ENCODE measurements at places on chromosomes 11 and 22.

DNA sequence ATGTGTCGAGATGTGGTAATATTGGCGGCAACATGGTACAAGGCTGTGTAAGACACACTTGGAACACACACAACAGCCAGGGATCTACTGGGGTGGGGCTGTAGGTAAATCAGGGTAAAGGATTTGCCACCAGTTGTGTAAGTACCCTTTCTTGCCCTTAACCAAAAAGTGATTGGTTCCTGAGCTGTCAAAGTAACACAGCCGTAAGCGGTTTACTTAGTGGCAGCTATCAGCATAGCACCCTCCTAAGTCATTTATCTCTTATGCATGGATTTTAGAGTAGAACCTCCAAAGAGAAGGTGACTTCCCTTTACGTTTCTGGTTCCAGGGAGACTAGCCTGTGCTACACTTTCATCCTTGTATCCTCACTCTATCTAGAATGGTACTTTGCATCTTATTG, 57.2 kb downstream of the SPECC1L start:
- DNase-seq = no peak

GRCh38 chr11:25535467-25536272, 796.3 kb upstream of the ANO3 start:
- peak; percentile 20 for DNase-seq

DNA sequence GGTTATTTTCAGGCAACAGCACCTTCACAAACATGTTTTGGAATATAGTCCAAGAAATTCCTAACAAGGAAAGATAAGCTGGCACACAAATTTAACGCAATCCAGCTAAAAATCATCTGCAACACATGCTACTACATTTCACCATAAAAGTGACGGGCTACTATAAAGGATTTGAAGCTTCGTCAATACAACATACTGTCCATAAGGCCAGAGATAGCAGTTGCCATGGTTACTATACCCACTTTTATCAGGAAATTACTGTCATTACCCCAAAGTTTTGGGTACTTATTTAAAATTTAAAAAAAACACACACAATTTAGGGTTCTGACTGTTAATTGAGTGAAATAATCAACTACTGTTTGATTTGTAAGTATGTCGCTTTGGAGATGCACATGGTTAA, 6.9 kb downstream of the PHF21A start:
- no peak for DNase-seq

DNA sequence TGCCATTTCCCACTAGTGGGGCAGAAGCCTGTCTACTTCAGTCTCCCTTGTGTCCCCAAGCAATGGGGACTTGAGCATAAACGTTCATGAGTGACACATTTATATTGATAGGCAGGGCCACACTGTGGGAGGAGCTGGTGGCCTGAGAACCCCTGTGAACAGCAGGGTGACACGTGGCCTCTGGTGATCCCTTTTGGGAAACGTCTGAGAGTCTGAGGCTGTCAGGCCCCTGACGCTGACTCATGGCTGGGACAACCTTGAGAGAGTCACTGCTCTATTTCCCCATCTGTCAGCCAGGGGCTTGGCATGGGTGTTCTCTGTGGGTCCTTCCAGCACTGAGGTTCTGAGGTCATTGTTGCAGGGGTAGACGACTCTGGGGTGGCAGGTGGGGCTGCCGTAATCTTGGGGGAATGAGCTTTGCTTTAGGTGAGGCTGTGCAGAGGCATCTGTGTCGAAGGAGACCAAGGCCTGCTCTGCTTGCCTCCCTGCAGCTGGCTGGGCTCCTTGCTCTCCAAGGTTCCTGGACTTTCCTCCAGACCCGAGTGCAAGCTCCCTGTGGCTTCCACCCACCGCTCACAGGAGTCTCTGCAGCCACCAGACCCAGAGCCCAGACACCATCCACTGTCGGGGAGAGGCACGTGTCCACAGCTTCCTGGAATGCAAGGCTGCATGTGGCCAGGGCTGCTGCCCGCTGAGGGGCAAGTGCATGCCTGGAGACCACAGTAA, 54.7 kb downstream of the SMIM38 start:
- DNase-seq = no peak

DNA sequence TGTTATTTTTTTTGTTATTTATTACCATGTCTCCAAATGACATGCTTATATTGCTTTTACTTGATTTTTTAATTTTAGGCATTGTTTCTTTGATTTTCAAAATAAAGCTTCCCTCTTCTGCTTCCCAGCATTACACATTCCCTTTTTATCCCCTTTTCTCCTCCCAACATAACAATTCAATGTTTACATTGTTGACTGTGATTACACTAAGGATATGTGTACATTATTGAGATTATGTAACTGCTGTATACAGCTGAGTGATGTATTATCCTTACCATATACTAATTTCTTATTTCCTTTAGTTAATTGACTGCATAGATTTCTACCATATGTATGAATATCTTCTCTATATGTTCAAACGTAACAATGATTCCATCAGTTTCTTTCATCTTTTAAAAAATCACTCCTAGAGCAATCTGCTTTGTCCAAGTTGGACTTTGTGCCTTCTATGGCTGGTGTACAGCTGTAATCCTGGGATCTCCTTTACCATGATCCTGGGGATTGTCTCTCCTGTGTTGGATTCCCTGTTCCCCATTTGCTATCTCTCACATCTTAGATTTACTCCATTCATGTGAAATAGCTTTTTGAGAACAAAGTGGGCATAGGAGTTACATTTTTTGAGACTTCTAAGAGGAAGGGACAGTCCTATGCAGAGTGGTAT, 21.6 kb downstream of the AASDHPPT start:
- DNase-seq = no peak

DNA sequence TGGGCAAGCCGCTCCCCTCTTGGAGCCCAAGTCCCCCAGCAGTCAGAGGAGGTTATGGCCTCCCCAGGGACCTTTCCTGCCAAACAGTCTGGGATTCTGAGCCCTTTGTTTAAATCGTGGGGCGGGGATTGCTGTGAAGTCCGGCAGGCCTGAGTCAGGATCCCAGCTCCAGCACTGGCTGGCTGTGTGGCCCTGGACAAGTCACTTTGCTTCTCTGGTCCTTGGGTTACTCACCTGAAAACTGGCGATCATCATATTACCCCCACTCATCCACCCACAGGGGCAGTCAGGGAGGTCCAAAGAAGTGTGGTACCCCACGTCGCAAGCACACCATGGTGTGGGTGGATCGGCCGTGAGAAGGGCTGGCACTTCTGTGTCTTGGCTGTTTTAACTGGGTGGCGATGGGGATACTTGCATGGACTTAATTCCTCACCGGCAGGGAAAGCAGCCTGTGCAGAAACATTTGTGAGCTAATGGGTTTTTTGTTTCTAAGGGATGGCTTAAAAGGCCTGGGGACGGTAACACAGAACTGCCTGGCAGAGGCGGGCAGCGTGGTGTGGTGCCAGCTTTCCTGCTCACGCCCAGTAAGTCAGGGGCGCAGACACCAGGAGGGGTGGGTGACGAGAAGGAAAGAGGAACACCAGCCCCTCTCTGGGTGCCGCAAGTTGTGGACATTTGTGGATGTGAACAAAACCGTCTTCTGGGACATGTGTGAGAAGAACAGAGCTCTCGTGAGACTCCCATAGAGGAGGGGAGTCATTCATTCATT, 31.6 kb upstream of the PRR5 start:
- DNase-seq = no peak

GRCh38 chr11:103807806-103808205, 228.6 kb upstream of the DDI1 start:
- no peak for DNase-seq

- DNase-seq = no peak
Observed at GRCh38 chr11:40421208-40421981, 1038.1 kb downstream of the LRRC4C start.

- DNase-seq = no peak
Observed at GRCh38 chr11:112627588-112628045, 333.6 kb upstream of the NCAM1 start.

DNA sequence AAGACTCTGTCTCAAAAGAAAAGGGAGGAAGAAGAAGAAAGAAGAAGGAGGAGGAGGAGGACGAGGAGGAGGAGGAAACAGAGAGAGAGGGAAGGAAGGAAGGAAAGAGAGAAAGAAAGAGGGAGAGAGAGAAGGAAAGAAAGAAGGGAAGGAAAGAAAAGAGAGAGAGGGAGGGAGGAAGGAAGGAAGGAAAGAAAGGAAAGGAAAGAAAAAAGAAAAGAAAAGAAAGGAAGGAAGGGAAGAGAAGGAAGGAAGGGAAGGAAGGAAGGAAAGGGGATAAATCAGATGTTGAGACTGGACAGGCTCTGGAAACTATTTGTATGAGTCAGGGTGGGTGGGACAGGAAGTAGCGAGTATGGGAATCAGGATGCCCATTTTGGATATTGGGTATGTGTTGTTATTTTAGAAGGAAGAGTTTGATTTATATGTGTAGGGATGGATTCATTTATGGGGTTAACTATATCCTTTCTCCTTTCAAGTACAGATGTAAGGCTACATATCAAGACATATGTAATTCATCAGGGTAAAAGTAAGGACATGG, 6.0 kb upstream of the RPL3 start:
- DNase-seq = no peak

DNA sequence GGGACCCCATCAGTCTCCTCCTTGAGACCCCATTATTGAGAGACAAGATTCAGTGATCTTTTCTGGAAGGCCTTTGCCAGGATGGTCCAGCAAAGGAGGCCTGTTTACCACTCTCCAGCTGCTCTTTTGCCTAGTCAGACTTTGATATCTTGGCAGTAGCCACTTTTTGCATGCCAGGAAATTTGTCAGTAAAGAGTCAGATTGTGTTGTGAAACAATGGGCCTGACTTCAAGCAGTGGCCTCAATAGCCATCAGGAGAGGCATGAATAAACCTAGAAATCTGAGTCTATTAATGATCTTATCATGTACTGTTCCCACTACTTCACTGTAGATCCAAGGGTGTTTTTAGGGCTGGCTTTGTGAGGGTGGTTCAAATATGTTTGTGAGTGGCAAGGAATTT, 479.4 kb downstream of the JRKL start:
- DNase-seq = no peak

- no peak for DNase-seq
Observed at GRCh38 chr11:122984186-122985011, 2.8 kb upstream of the BSX start.

DNA sequence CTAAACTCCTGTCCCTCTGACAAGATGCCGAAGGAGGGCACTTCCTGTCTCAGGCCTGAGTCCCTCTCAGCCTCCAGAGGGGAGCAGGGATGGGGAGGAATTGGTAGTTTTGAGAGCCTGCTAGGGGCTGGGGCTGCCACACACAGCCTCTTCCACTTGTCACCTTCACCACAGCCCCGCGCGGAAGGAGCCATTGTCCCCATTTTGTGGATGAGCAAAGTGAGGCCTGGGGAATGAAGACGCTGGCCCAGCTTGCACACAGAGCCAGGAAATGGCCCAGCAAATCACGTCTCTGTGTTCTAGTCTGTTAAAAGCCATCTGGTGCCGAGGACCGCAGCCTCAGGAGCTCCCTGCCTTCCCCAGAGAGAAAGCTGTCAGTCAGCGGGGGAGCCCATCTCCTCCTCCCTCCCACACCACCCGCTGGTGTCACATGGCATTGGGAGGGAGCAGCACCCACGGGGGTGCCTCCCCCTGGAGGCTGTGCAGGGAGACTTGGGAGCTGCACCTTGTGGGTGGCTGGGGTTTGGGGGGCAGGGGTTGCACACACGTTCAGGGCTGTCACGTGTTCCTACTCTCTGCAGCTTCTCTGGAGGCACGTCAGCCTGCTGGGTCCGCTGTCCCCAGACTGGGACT, 34.6 kb downstream of the RASD2 start:
- no peak for DNase-seq

DNA sequence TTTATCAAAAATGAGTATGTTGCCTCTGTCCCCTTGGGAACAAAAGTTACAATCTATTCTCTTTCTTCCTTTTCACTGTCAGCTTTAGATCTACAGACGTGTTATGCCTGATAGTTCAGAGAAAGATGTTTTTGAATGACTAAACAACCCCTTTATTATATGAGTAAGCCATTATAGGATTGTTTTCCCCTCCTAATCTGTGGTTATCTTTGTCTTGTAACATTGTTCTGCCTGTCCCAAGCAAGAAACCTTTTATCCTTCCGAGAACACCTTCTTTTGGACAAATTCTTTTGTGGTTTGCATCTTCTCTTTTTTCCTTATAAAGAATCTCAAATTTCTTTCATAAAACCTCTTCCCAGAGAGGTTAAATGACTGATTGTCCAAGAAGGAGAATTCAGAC, 208.4 kb downstream of the DDX10 start:
- DNase-seq = no peak

- DNase-seq = peak; percentile 91
Observed at GRCh38 chr11:85685820-85686459, at the start of gene CCDC89. CCDC89 (minus strand) TSS chr11:85686195; CDS start chr11:85686130, 65 bp downstream.

DNA sequence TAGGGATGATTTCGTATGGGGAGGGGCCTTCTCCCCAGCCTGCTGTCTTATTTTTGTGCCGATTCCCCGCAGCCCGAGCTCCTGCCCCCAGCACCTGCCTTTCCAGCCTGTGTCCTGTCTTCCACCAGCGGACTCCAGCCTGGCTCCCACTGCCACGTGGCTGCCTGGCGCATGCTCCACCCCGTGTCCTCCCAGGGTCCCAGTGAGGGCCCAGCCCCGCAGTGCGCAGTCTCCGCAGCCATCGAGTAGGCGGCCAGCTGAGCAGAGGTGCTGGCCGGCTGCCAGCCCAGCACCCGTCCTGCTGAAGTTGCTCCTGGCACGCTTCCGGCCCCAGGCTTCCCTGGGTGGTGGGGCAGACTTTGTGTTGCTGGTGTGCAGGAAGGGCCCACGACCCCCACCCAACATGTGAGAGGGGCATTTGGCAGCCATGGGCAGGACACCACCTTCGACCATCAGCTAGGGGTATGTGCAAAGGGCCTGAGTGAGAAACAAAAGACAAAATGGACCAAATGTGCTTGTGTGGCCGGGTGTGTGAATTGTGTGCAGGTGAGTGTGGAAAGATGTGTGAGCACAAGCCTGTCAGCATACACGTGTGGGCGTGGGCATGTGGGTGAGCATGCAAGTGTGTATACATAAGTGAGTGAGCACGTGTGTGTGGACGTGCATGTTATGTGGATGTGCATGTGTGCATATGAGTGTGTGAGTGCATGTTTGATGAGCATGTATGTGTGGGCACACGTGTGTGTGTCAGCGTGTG, 55.9 kb downstream of the RTN4R start:
- peak; percentile 42 for DNase-seq

- DNase-seq = no peak
Observed at GRCh38 chr11:18294862-18295261, 27.1 kb downstream of the HPS5 start.

DNA sequence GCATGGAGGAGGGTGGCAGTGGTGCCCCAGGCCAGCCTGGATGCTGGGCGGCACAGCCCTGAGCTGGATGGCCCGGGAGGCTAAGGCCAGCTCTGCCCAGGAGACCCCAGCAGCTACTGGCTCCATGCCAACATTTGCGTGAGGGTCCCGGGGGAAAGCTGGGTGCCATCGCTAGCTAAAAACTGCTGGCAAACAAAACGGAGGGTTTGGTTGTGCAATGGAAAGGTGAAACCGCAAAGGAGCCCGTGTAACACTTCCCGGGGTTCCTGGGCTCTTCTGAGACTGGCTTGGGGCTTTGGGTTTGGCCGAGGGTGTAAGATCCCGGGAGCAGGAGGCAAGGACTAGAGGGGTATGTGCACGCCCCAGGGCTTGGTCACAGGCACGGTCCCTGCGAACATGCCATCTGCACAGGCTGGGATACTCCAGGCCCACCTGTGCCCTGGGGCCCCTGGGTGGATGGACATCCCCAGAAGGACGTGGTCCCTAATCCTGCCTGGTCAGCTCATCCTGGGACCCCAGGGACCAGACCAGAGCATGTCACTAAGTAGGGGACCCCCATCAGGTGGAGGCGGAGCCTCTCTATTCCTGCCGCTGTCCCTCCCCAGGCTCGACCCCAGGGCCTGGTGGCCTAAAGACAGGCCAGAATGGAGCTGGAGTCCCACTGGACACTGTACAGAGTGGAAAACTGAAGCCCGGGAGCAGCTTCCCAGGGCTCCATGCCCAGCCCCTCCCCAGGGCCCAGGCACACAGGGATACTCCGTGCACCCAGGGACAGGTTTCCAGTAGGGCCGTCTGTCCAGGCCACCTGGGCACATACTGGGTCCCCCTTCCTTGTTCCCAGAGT, 44.6 kb downstream of the IGF2 start:
- DNase-seq = no peak
